ENCODE measurements at places on chromosomes 6 and 20. TPM values are rescaled to one million over a fixed set of nuclear protein-coding genes. Genes with fewer than 3 reads are reported as not detected.

The GJA1 gene
- 8.2 TPM for total RNA-seq

GRCh38 chr6:169510871-169511270 lies 191.0 kb downstream of the WDR27 start:
- no peak overlapping the region for H3K27ac ChIP-seq
- no peak overlapping the region for H3K4me3 ChIP-seq
- H3K27me3 ChIP-seq = no peaks in the 10 kb centered on the region
- no peak for DNase-seq

- no peaks in the 10 kb centered on the region for H3K4me1 ChIP-seq
- no peaks in the 10 kb centered on the region for H3K36me3 ChIP-seq
- no peak overlapping the region for H3K4me3 ChIP-seq
- no peak for DNase-seq
Observed at GRCh38 chr6:80217794-80218193, 111.3 kb downstream of the BCKDHB start.

GRCh38 chr6:160027076-160027475 lies 58.2 kb downstream of the IGF2R start:
- no peaks in the 10 kb centered on the region for H3K4me1 ChIP-seq
- no peak overlapping the region for H3K4me3 ChIP-seq
- no peaks in the 10 kb centered on the region for H3K36me3 ChIP-seq
- DNase-seq = no peak

The COL19A1 gene
- total RNA-seq = 0.56 TPM

DNA sequence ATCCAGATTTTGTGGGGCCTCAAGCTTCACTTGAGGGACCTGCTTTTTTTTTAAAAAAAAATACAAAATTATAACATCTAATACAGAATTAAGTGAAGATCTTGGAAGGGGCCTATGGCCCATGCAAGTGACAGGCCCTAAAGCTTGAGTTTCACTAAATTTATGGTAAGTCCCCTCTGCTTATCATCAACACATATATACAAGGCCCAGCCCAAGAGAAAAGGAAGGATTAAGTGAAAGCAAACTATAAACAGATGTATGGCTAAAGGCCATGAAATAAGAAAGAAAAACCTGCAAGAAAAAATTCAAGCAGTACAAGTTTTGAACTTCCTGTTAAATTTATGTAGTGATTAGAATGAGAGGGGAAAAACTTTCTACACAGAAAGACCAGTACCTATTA lies 86.8 kb downstream of the CDC40 start:
- no peak for DNase-seq
- H3K27ac ChIP-seq = no peak overlapping the region
- no peaks in the 10 kb centered on the region for H3K36me3 ChIP-seq
- no peaks in the 10 kb centered on the region for H3K4me1 ChIP-seq
- no peaks in the 10 kb centered on the region for H3K27me3 ChIP-seq

DNA sequence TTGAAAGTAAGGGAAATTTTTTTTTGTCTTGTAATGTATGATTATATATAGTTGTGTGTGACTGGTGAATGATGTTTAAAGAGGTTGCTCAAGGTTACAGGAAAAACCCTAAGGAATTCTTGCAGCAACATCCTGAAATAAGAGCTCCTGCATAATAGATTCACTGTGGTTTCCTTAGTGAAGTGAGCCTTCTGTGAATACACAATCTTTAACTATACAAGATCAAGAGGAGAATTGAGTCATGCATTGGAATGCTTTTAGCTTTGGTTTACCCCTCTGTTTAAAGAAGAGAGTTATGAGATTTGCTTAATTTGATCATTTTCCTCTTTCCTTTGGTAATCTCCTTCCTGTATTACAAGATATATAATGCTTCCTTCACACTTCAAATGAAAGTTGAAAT lies 141.6 kb upstream of the EYA4 start:
- H3K4me3 ChIP-seq = no peak overlapping the region
- H3K36me3 ChIP-seq = no peaks in the 10 kb centered on the region
- no peak overlapping the region for H3K27ac ChIP-seq
- no peaks in the 10 kb centered on the region for H3K27me3 ChIP-seq

- H3K36me3 ChIP-seq = no peaks in the 10 kb centered on the region
- peaks cover 4% of the 10 kb centered on the region for H3K4me1 ChIP-seq
- H3K27ac ChIP-seq = no peak overlapping the region
- H3K27me3 ChIP-seq = no peaks in the 10 kb centered on the region
- DNase-seq = no peak
Observed at GRCh38 chr6:106631346-106631745, 2.0 kb downstream of the QRSL1 start.

DNA sequence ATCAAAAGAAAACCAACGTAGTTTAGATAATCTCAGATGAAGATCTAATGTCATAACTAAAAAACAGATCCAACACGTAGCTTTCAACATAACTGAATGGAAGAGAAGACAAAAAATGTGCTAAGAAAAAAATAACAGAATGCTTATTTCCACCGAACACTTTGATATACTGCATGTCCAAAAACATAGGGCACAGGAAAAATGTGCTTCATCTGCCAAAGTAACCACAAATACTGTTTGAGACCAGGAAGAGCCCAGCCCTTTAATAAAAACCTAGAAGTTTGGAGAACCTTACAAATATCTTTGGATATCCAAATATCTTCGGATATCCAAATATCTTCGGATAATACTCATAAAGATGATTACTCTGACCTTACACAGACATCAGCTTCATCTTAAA lies 19.8 kb downstream of the LAMA4 start:
- no peaks in the 10 kb centered on the region for H3K36me3 ChIP-seq
- no peak overlapping the region for H3K4me3 ChIP-seq
- no peak for DNase-seq

The SPDEF gene
- total RNA-seq = 102 TPM

DNA sequence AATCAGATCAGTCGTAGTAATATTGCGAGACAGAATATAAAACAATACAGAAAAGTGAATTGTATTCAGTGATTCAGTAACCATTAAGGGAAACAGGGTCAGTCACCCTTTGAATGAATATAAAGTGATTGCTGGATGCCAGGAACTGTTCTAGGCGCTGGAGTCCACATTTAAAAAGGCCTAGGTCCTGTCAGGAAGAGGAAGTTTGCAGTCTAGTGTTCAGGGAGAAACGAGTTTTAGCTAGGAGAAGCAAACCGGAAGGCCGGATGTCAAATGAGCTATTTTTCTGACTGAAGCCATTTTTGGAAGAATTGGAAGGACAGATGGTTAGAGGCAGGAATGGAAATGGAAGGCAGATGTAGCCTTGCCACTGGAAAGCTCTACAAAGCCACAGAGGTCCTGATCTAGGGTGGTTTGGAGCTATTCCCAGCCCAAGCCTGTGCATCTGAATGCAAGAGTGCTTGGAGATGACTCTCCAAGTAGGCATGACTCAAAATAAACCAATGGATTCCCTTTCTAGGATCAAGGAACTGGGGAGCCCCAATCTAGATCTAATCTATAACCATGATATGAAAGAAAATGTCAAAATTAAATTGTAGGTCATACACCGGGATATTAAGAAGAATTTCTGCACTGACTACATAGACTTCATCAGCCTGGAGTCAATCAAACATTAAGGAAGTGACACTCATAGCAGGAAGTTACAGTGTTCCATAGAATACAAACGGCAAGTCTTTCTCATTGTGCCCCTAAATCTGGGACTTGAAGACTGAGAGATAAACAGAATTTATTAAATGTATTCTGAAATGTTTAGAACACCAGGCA lies 36.8 kb upstream of the CDKAL1 start:
- H3K36me3 ChIP-seq = no peaks in the 10 kb centered on the region
- no peak overlapping the region for H3K4me3 ChIP-seq
- H3K27me3 ChIP-seq = no peaks in the 10 kb centered on the region
- H3K4me1 ChIP-seq = no peaks in the 10 kb centered on the region

DNA sequence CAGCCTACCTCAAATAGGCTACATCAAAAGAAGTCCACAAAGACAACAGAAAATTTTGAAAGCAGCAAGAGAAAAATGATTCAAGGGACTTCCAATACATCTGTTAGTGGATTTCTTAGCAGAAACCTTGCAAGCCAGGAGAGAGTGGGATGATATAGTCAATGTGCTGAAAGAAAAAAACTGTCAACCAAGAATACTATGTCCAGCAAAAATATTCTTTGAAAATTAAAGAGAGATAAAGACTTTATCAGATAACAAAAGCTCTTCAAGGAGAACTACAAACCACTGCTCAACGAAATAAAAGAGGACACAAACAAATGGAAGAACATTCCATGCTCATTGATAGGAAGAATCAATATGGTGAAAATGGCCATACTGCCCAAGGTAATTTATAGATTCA lies 34.0 kb downstream of the MCHR2 start:
- no peaks in the 10 kb centered on the region for H3K4me1 ChIP-seq
- H3K4me3 ChIP-seq = no peak overlapping the region
- H3K27ac ChIP-seq = no peak overlapping the region
- no peaks in the 10 kb centered on the region for H3K36me3 ChIP-seq
- no peaks in the 10 kb centered on the region for H3K27me3 ChIP-seq
- no peak for DNase-seq

- no peaks in the 10 kb centered on the region for H3K4me1 ChIP-seq
- H3K4me3 ChIP-seq = no peak overlapping the region
- no peak for DNase-seq
Observed at GRCh38 chr20:49419785-49420184, 62.7 kb downstream of the KCNB1 start.

GRCh38 chr6:169112483-169113320 lies 140.9 kb downstream of the THBS2 start:
- no peaks in the 10 kb centered on the region for H3K4me1 ChIP-seq
- no peaks in the 10 kb centered on the region for H3K36me3 ChIP-seq
- H3K27me3 ChIP-seq = no peaks in the 10 kb centered on the region
- DNase-seq = no peak
- no peak overlapping the region for H3K4me3 ChIP-seq

The RWDD2A gene
- total RNA-seq = 2.1 TPM

Data from colonic mucosa (tissue), 4 donors.